ENCODE measurements at places on chromosomes 13 and 19.
A peak's percentile ranks its signal among the peaks of the same experiment; 100 is the strongest.

DNA sequence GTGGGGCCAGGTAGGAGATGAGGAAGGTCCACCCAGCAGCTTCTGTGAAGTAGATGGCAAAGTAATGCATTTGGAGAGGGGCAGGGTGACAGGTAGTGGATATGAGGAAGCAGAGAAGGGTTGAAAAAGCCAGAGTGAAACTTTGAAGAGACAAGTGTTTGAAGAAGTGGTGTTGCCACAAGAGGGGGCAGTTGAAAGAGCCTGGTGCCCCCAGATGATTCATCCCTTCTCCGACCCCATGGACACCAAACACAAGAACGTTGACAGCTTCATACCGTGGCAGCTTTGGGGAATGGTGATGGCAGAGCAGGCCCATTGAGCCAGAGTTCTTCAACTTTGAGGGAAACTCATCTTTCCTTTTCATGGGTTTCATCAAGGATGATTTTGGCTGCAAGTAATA, 19.9 kb downstream of the IFNL3 start:
- no peak for DNase-seq

GRCh38 chr19:12932392-12933286, 872 bp downstream of the FARSA start:
- DNase-seq, result no peak

- DNase-seq, result no peak
Observed at GRCh38 chr13:110259651-110260050, 47.3 kb downstream of the COL4A1 start.

- no peak for DNase-seq
Observed at GRCh38 chr13:36385489-36385888, 39.3 kb upstream of the SPART start.

DNA sequence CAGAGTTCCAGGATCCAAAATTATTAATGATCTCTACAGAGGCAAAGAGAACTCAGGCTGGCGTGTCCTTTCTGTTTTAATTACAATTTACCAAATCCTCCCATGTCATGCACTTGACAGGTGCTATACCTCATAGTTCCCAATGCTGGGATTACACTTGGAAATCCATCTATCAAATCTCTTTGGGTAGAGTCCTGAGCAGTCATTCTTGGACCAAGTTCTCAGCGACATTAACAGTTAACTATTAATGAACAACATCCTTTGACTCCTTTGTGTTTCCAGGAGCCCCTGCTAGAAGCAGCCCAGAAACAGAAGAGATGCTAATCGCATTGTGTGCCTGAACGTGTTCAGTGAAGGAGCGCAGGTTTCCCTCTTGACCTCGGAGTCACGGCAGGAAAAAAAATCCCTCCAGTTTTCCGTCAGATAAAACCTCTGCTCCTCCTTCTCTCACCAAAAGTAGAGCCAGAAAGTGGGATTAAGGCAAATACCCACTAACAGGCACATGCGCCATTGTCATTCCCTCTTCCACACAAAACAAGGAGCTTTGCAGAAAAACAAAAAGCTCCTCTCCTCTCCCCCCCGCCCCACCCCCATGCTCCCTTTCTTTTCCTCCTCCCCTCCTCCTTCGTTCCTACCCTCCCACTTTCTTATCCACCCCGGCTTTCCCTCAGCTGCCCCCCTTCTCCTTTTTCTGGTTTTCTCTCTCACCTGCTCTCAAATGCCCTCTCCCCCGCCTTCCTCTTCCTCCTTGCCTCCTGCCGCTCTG, 224.7 kb downstream of the ZIC5 start:
- no peak for DNase-seq

DNA sequence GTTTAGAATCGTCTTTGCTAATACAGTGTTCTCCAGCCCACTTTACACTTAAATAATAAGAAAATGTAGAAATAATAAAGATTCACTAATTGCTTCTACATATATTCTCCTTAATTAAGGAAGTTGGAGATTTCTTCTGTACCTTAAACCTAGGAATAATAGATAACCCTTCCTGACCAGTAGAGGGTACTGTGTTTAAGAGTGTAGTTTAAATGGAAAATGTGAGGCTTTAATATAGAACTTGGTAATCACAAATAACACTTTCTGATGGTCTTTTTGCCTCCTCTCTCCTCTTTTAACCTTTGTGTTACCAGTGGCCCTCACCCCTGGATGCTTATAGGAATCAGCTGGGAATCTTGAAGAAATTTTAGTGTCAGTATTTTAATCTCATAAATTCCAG, 20.7 kb downstream of the POMP start:
- DNase-seq, result peak; percentile 10

GRCh38 chr19:49243129-49243528, 81.9 kb downstream of the SLC6A16 start:
- DNase-seq, result no peak

GRCh38 chr13:65093357-65093756, 2136.8 kb downstream of the PCDH9 start:
- DNase-seq, result no peak

GRCh38 chr13:104114101-104114500, 1047.9 kb upstream of the SLC10A2 start:
- DNase-seq, result no peak

- no peak for DNase-seq
Observed at GRCh38 chr13:51837016-51837415, 8.0 kb downstream of the TMEM272 start.

- no peak for DNase-seq
Observed at GRCh38 chr13:20231839-20232555, at the start of gene GJB6. GJB6 (minus strand) TSS chr13:20232319; CDS start chr13:20223480, 8,839 bp downstream.

DNA sequence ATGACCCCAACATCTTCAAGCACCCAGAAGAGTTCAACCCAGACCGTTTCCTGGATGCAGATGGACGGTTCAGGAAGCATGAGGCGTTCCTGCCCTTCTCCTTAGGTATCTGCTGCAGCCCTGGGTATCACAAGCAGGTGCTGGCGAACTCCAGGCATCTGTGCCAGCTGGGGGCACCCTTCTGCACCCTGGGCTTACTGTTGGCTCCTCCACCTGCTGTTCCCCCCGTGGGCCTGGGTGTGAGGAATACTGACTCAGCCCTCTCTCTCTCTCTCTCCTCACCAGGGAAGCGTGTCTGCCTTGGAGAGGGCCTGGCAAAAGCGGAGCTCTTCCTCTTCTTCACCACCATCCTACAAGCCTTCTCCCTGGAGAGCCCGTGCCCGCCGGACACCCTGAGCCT, 13.0 kb downstream of the CYP2S1 start:
- DNase-seq, result no peak

DNA sequence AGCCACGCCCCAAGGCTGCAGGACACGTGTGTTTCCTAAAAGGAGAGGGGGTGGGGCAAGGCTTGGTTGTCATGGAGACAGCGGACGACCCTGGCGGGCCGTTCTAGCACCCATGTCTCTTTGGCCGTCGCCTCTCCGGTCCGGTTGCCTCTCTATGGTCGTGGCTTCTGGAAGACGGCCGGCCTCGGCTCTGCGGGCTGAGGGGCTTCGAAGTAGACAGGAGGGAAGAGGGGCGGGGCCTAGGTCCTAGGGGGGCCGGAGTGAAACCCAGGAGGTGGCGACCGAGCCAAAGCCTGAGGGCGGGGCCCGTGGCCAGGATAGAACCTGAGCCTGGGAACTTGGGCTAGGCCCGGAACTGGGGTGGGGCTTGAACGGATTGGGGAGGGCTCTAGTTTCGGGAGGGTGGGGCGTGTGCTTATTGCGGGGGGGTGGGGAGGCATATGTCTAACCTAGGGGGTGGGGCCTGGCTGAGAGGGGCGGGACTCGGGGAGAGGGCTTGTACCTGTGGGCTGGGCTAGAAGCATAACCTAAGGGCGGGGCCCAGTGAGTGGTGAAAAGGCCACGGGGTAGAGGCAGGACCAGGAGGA, 750 bp upstream of the SLC27A1 start:
- peak; percentile 95 for DNase-seq

DNA sequence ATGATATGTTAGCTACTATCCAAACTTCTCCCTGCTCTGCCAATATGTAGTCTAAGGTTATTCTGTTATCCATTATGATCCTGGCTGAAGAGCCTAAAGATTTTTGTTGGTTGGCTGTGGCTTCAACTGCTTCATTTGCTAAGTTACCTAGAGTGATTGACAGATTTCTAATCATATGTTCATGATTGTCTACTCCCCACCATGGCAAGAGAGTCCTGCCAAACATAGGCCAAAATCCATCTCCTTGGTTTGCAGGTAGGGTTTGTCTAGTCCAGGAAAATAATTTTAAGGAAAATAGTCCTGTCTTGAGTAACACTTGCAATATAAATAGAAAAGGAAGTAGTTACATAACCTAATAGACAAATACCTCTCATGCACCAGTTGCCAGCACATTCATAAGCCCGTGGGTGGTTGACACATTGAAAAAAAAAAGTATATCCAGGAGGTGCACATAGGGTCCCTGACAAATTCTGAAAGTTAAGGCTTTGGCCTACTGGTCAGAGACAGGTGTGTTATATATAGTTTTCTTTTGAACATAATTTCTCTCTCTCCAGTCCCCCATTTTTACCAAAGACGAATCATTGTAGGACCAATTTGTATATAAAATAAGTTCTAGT, 5.4 kb upstream of the CBY2 start:
- no peak for DNase-seq

- DNase-seq, result peak; percentile 3
Observed at GRCh38 chr13:61954092-61954491, 538.4 kb upstream of the PCDH20 start.

- DNase-seq, result no peak
Observed at GRCh38 chr13:36915106-36915505, 4.9 kb downstream of the SMAD9 start.

GRCh38 chr19:34300962-34301361, 46.6 kb downstream of the GARRE1 start:
- DNase-seq, result no peak

GRCh38 chr13:103694033-103694432, 627.8 kb upstream of the SLC10A2 start:
- no peak for DNase-seq

GRCh38 chr13:25743421-25743820, 308.4 kb downstream of the SHISA2 start:
- no peak for DNase-seq

- no peak for DNase-seq
Observed at GRCh38 chr19:47142779-47143178, 12.1 kb downstream of the SAE1 start.

- DNase-seq, result no peak
Observed at GRCh38 chr13:104694397-104694796, 1628.2 kb upstream of the SLC10A2 start.

GRCh38 chr13:48560657-48561337, 27.9 kb upstream of the RCBTB2 start:
- DNase-seq, result no peak

DNA sequence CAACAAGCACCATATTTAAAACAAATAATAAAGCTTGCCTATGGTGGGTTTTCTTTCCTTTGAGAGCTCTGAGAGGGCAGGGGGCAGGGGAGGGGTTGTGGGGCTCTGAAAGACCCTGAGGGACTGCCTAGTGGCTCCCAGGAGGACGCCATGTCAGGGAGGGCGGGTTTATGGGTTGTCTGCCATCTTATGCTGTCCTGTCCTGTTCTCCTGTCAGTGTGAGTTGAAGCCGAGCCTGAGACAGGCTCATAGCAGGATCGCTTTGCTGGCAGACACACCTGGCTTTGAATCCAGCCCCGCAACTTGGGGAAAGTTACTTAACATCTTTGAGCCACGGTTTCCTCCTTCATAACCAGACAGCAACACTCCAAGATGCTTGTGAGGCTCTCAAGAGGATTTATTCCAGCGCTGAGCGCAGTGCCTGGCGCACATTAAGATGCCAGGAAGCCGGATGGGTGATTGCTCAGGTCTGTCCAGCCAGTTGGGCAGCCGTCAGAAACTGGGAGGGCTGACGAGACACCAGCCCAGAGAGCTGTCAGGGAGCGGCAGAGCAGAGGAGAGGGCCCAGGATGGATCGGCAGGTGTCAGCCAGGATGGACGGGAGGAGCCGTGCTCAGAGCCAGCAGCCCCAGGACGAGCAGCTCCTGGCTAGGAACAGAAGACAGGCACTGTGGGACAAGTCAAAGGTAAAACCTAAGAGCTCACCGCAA, 36.8 kb upstream of the C1QTNF9 start:
- no peak for DNase-seq

DNA sequence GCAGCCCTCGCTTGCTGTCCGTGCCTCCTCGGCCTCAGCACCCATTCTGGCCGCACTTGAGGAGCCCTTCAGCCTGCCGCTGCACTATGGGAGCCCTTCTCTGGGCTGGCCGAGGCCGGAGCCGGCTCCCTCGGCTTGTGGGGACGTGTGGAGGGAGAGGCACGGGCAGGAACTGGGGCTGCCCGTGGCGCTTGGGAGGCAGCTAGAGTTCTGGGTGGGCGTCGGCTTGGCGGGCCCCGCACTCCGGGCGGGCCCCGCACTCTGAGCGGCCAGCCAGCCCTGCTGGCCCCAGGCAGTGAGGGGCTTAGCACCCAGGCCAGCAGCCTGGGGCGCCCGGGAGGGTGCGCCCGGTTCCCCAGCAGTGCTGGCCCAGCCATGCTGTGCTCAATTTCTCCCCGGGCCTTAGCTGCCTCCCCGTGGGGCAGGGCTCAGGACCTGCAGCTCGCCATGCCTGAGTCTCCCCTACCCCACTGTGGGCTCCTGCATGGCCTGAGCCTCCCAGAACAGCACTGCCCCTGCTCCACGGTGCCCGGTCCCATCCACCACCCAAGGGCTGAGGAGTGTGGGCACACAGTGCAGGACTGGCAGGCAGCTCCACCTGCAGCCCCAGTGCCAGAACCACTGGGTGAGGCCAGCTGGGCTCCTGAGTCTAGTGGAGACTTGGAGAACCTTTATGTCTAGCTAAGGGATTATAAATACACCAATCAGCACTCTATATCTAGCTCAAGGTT, 240.0 kb upstream of the PRR20A start:
- no peak for DNase-seq

DNA sequence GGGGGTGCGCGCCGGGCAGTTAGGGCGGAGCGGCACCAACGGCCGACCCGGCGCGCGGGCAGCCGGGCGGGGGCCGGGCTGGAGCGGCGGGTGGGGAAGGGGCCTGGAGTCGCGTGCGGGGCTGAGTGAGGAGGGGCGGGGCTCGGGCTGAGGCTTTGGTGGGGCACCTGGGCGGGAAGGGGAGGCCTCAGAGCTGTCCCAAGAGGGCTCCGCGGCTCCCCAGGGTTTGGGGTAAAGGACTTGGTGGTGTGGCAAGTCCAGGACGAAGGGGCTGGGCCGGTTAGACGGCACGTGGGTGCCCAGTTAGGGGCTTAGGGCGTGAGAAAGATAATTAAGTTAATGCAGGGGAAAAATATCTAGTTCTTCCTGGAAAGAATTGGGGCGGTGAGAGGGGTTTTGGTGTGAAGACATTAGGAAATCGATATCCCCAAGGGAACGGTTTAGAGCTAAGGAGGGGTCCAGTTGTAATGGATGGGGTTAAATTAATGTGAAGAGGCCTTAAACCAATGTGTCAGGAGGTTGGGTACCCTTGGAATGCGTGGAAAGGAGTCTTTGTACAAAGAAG, 496 bp downstream of the ZNF574 start:
- DNase-seq, result no peak

GRCh38 chr19:55443045-55443823, at the start of gene SHISA7:
SHISA7 (minus strand) TSS chr19:55443300; CDS start chr19:55442863, 437 bp downstream.
- DNase-seq, result no peak

- no peak for DNase-seq
Observed at GRCh38 chr13:112984501-112984900, 15.5 kb downstream of the MCF2L start.

- peak; percentile 34 for DNase-seq
Observed at GRCh38 chr13:80340651-80341100, 250 bp downstream of the SPRY2 start.

GRCh38 chr13:49220856-49221589, 885 bp downstream of the MLNR start:
- no peak for DNase-seq

GRCh38 chr13:103100830-103101229, 34.6 kb upstream of the SLC10A2 start:
- peak; percentile 2 for DNase-seq
